ENCODE measurements at places on chromosomes 6 and 20.

GRCh38 chr6:127582777-127583462 lies 5.9 kb downstream of the C6orf58 start:
- no peak for DNase-seq

DNA sequence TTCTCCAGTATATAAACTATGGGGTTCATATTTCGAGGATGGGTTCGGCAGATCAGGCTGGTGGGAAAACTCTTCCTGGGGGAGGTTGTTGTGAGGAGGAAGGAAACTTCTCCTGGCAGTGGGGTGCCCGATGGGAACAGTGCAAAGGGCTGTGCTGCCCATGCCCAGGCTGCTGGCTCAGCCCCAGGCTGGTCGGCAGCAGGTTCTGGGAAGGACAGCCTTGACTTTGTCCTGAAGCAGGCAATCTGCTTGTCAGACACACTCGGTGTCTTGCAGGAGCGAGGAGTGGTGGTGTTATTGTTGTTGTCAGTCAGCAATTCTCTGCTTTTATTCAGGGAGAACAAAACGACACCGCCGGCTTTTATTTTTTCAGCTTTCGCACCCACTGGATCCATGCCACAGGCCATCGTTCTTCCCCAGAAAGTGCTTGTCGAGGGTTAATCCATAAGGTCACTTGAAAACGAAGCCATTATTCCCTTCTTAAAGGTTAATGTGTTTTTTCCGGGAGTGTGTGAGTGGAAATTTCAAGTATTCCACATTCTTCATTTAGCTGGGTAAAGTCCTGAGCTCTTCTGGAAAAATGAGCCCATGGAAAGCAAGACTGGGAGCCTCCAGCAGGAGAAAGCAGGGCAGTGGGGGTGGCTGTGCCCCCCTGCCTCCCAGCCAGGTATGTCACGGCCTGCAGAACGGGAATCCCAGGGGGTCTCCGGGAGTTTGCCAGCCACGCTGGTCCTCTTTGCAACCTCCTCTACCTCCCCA lies 57.0 kb upstream of the STX16 start:
- no peak for DNase-seq

GRCh38 chr20:38001981-38002380 lies 31.3 kb downstream of the TTI1 start:
- no peak for DNase-seq

DNA sequence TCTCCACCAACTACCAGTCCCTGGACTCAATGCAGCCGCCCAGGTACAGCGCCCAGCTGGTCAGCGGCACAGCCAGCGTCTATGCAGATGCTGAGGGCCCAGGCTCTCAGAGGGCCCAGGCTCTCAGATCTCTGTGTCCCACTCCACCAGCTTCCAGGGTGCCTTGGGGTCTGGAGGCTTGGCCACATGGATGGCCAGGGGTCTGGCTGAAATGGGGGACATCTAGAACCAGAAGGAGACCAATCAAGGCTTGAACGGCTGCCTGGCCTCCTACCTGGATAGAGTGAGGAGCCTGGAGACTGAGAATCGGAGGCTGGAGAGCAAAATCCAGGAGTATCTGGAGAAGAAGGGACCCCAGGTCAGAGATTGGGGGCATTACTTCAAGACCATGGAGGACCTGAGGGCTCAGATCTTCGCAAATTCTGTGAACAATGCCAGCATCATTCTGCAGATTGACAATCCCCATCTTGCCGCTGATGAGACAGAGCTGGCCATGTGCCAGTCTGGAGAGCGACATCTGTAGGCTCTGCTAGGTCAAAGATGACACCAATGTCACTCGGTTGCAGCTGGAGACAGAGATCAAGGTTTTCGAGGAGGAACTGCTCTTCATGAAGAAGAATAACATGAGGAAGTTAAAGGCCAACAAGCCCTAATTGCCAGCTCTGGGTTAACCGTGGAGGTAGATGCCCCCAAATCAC lies 44.1 kb upstream of the GRM4 start:
- DNase-seq = no peak

DNA sequence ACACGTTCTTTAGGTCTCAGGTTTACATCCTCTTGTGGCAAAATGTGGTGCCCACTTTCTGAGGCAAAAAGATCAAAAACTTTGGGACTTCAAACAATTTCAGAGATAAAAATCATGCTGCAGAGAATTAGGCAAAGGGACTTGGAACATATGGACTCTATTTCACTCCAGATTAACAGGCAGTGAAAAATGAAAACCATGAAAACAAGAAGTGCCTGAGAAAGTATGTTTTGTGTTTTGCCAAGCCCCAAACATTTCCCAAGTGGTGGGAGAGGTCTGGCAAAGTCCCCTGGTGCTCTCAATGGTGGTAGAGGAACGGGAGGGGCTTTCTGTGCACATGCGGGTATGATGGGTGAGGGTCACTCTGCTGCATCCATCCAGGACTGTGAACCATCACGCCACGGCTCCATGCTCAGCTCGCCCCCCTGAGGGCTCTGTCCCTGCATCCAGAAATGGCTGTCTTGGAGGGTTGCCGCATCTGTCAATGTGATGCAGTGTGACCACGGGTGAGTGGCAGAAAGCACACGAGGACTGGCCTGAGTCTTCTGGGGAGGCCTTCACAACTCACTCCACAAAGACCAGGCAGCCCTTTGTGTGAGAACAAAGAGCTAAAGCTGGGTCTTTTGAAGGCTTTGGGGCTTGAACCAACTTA lies 43.2 kb upstream of the TBC1D7 start:
- no peak for DNase-seq

GRCh38 chr20:41483553-41483930 lies 116.9 kb upstream of the EMILIN3 start:
- DNase-seq = no peak

GRCh38 chr20:51318058-51318949 lies 224.2 kb downstream of the NFATC2 start:
- DNase-seq = peak; percentile 16

DNA sequence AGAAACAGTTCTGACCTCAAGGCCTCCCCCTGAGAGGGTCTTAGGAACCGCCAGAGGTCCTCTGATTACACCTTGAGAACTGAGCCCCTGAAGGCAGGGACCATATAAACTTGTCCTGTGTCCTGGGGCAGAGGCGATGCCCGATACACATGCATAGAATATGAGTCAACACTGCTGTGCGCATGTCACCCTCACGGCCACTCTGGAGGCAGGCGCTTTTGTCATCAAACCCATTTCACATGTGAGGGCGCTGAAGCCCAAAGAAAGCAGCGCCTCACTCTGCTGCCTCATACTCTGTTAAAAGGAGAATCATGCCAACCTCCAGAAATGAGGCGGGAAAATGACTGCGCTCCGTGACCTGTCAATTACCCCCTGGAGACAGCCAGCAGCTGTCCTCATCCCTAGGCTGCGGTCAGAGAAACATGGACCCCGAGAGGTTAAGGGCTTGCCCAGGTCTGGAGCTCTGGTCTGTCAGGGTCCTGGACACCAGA lies 158.3 kb downstream of the GRM4 start:
- peak; percentile 75 for DNase-seq

- no peak for DNase-seq
Observed at GRCh38 chr6:45650524-45651135, 272.9 kb upstream of the SUPT3H start.

- DNase-seq = no peak
Observed at GRCh38 chr20:38192323-38192885, 27.3 kb upstream of the TGM2 start.

DNA sequence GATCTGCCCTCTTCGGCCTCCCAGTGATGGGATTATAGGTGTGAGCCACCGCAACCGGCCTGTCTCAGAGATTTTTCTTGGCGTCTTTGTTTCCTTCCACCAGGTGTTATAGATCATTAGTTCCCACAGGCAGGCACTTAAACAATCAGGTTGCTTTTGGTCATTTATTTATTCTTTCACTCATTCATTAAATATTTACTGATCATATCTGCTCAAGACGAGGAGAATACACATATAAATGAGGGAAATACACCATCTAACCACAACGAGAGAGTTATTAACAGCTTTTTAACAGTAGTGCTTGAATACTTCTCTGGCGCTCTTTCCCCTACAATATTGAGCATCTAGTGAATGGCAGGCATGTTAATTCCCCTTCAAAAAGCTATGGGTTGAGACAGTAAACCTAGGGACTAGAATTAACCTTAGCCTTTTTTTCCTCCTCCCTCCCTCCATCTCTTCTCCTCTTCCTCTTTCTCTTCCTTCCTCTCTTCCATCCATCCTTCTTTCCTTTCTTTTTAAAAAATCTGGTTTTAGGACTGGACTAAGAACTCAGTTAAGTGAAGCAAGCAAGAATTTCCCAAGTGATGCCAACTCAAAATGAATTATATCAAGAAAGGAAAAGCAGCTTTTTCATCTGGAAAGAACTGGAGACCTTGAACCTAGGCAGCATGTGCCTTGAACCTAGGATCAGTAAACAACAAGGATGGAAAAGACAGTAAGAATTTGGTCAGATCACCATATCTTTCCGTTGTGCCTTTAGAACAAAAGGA lies 41.1 kb upstream of the RFPL4B start:
- DNase-seq = no peak

- DNase-seq = peak; percentile 10
Observed at GRCh38 chr6:152981989-152982903, 595 bp downstream of the FBXO5 start.

DNA sequence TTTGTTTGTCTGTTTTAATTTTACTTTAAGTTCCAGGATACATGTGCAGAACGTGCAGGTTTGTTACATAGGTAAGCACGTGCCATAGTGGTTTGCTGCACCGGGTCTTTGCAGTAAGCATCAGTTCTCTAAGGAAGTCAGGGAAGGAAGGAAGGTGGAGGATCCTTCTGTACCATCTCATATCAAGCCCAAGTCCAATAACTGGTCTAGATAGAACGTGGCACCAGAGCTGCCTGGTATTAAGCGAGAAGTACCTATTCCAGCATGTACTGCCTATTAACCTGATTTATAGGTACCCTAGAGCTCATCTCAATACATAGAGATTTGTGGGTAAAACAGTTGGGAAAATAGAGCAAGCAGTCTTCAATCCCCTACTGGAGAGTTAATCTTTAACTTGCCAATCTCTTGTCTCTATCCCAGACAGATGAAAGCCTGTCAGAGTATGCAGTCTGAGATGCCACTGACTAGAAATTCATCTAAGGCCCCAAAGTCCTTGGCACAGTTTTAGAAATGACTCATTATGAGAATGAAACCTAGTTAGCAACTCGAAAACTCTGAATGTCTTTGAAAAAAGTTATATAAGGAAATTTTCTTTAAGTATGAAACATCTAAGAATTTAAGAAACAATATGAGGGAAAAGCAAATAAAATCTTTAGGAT lies 144.9 kb downstream of the TFAP2A start:
- DNase-seq = no peak

DNA sequence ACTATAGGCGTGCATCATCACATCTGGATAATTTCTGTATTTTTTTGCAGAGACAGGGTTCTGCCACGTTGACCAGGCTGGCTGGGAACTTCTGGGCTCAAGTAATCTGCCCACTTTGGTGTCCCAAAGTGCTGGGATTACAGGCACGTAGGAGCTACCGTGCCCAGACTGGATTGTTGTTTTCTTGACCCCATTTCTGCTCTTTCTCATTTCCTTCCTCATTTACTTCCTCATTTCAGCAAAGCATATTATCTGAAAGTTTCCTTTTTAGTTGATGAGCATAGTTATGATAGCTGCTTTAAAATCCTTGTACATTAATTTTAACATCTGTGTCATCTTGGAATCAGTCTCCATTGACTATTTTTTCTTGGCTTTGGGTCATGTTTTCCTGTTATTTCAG lies 301.0 kb upstream of the RUNX2 start:
- no peak for DNase-seq

GRCh38 chr20:52049001-52049731 lies 142.4 kb downstream of the ZFP64 start:
- DNase-seq = no peak

DNA sequence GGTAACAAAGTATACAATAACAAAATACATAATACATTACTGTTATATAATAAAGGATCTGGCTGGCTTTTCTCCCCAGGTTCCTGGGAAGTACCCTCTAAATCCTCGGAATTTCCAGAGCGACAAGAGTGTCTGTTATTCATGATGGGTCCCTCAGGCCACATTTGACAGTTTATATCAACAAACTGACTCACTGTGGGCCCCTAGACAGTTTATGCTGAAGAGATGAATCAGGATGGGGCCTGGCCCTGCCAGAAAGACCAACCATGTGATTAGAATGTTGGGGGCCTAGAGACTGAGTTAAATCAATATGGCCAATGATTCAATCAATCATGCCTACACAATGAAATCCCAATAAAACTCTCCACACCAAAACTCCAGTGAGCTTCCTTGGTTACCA lies 13.5 kb downstream of the USP45 start:
- no peak for DNase-seq

DNA sequence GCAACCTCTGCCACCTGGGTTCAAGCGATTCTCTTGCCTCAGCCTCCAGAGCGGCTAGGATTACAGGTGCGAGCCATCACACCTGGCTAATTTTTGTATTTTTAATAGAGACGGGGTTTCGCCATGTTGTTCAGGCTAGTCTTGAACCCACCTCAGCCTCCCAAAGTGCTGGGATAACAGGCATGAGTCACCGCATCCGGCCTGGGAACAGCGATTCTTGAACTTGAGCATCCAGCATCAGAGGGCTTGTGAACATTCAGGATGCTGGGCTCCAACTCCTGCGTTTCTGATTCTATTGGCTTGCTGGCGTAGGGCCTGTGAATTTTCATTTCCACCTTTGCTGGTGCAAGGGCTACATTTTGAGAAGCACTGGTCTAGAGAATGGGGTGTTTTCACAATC lies 24.5 kb upstream of the PIM1 start:
- DNase-seq = no peak

GRCh38 chr6:145517492-145517891 lies 217.8 kb downstream of the EPM2A start:
- no peak for DNase-seq

- DNase-seq = no peak
Observed at GRCh38 chr6:157261606-157262005, 61.7 kb downstream of the TMEM242 start.

DNA sequence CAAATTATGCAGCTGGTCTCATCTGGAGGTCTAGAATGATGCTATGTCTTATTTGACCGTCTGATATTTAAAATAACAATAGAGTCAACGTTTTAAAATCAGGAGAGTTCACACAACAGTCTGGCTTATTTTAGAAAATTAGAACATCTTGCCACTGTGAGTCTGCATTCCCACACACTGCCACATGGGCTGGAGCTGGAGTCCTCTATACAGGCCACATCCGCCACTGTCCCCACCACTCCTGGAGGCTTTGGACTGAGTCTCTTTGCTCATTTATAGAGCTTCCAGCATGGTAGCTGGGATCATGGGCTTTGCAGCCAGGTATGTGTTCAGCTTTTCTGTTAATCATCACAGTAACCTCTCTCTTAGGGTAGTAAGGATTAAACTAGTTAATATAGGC lies 68.8 kb upstream of the ZNFX1 start:
- DNase-seq = no peak

DNA sequence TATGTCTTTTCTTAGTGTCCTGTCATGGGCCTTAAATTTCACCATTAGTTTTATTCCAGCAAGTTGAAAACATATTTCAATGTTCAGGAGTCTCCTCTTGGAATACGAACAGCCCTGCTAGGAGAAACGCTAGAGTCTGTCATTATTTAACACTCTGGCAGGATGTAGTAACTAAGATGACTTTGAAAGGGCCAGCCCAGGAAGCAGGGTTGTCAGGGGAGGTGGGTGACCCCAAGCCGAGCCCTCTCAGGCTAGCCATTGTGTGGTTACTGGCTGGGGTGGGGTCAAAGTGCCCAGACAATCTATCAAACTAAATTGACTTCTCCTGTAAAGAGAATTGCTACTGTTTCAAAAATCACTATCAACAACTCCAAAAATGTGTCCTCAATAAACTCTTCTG lies 67.8 kb downstream of the LY86 start:
- DNase-seq = no peak

GRCh38 chr20:34629342-34629741 lies 47.5 kb downstream of the PIGU start:
- DNase-seq = no peak

Data from NCI-H1092 treated with DMSO at 0.1 percent for 48 hours (cell line).